Effector memory CD4-positive, alpha-beta T cell (primary cell): ENCODE measurements at places on chromosomes 16 and 17.

DNA sequence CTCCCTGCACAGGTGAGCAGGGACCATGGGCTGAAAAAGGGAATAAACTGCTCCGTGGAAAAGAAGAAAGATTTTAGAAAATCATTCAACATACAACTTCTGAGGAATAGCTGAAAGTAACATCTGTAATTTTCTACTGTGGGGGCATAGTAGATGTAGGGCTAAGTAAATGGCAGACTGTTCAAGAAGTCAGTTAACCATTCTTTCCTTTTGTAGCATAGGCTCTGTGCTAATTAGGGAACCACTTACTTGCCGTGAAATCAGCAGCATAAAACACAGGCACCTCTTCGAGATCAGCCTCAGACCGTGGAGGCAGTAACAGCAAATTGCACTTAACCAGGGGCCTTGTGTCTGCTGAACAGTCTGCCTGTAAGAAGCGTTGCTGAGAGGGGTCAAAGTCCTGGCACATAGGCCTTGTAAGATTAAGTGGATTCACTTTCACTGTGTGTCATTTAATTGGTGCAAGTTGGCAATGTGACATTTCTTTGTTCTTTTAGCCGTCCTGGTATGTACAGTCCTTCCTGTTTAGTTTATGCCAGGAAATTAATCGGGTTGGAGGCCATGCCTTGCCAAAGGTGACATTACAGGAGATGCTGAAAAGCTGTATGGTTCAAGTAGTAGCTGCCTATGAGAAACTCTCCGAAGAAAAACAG lies 10.4 kb downstream of the COG1 start:
- no peak for DNase-seq
- H3K4me1 ChIP-seq = peaks cover 11% of the 10 kb centered on the region
- H3K36me3 ChIP-seq = peaks cover 70% of the 10 kb centered on the region
- H3K27ac ChIP-seq = peak overlapping the region; percentile 9
- H3K27me3 ChIP-seq = no peaks in the 10 kb centered on the region

- H3K36me3 ChIP-seq = no peaks in the 10 kb centered on the region
- DNase-seq = no peak
- H3K4me1 ChIP-seq = no peaks in the 10 kb centered on the region
These were observed 19.2 kb downstream of the SDK2 start for GRCh38 chr17:73625006-73625405.

DNA sequence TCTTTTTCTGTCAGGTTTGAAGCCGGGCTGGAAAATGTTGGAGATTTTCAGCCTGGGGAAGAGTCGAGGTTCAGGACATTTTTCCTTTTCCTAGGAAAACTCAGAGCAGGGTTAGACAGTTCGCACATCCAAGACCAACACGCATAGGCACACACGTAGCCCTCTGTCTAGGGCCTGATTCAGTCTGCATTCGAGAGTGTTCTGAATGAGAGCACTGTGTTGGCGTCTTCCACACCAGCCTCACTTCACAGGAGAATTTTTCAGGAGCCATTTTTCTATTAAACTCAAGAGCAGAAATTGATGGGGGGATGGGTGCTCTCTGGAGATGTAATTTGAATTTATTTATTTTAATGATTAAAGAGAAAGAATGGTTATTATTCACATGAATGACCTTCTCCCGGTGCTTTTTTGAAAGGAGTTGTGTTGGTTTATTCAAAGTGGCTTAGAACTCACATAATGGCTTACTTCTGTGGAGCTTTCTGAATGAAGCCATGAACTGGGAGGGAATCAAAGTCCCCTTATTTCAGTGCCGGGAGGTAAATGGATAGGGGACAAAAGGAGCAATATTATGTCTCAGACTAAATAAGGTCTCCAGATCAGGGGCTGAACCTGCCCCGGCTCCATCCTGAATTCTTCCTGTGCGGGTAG lies 194.3 kb downstream of the CCDC182 start:
- no peak for DNase-seq
- H3K36me3 ChIP-seq = no peaks in the 10 kb centered on the region
- no peaks in the 10 kb centered on the region for H3K27me3 ChIP-seq
- H3K4me3 ChIP-seq = no peak overlapping the region
- H3K4me1 ChIP-seq = no peaks in the 10 kb centered on the region

- H3K36me3 ChIP-seq = no peaks in the 10 kb centered on the region
- H3K4me1 ChIP-seq = no peaks in the 10 kb centered on the region
These were observed 223.5 kb downstream of the CYB561 start for GRCh38 chr17:63222655-63223054.

DNA sequence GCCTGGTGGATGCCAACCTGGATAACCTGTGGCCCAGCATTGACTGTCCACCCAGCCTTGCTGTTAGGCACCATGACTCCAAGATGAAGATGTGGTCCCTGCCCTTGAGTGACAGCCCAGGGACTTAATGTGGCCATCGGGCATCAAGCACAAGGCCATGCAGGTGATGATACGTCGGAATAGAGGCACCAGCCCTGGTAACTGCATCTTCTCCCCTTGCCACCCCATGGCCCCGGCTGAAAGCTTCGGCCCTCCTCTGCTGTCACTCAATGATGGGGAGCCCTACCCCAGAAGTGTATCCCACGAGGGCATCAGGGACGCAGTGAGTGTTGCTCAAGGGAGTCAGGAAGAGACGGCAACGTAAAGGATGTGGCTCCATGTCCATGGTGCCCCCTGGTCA lies 2.0 kb downstream of the NT5C start:
- peaks cover 8% of the 10 kb centered on the region for H3K36me3 ChIP-seq
- H3K27ac ChIP-seq = no peak overlapping the region
- H3K4me1 ChIP-seq = peaks cover 26% of the 10 kb centered on the region

GRCh38 chr17:77049440-77049839 lies 91.3 kb upstream of the SEC14L1 start:
- DNase-seq = no peak
- no peak overlapping the region for H3K4me3 ChIP-seq
- no peaks in the 10 kb centered on the region for H3K4me1 ChIP-seq
- H3K36me3 ChIP-seq = no peaks in the 10 kb centered on the region

GRCh38 chr17:73103641-73104335 lies 11.3 kb upstream of the SLC39A11 start:
- H3K4me3 ChIP-seq = no peak overlapping the region
- H3K27me3 ChIP-seq = no peaks in the 10 kb centered on the region
- no peaks in the 10 kb centered on the region for H3K4me1 ChIP-seq
- H3K36me3 ChIP-seq = no peaks in the 10 kb centered on the region

GRCh38 chr17:6496640-6497441 lies 52.6 kb downstream of the PIMREG start:
- H3K4me1 ChIP-seq = no peaks in the 10 kb centered on the region
- H3K27me3 ChIP-seq = no peaks in the 10 kb centered on the region
- DNase-seq = no peak
- H3K27ac ChIP-seq = no peak overlapping the region

DNA sequence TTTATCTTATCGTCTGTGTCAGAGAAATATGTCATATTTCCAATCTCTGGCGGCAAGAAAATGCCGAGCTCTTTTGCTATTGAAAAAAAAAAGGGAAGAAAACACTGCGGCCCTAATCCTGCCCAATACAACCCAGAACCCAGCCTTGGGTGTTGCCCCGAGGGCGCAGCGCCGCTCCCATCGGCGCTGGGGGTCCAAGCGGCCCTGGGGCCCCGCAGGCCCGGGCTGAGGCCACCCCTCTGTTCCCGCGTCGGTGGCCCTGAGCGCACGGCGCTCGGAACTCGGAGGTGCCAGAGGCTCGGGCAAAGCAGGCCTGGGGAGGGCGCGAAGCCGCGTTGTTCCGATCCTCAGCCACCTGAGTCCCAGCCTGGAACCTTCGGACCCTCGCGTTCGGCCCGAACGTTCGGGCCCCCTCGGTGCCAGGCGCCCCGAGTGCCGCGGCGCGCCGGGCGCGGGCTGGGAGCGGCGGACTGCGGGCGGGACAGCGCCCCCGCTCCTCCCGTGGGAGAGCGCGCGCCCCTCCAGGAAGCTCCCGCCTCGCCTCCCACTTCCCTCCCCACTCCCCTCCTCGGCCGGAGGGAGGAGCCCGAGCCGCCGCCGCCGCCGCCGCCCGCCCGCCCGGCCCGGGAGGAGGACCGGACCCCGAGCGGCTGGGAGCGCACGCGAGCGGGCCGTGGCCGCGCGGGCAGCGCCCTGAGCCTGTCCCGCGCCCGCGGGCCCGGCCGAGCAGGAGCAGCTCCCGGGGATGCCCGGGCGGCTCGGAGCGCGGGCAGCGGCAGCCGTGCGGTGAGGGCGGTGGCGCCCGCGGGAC lies at the start of gene CPNE2:
Gene CPNE2 (plus strand): TSS at position 609 of the 811 bp plus-strand sequence. CDS start 18,160 bp downstream, outside the sequence.
- H3K27ac ChIP-seq = no peak within 1 kb of the TSS
- peak within 1 kb of the TSS; percentile 57 for H3K4me3 ChIP-seq
- peaks cover 3% of the 10 kb centered on the region for H3K27me3 ChIP-seq
- H3K4me1 ChIP-seq = peaks cover 10% of the 10 kb centered on the region

DNA sequence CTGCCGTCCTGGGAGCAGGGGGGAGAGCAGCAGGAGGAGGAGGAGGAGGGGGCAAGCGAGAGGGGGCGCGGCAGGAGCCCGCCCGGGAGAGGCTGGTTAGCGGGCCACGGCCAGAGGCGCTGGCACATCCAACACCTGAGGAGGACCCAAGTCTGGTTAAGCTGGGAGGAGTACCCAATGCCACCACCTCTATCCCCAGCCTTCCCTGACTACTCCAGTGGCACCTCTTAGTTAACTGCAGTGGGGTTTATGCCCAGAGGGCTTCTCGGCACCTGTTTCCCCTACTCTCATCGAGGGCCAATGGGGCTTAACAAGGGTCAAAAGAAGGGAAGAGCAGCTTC lies 5.6 kb downstream of the PHOSPHO1 start:
- no peak overlapping the region for H3K27ac ChIP-seq
- DNase-seq = no peak
- no peaks in the 10 kb centered on the region for H3K36me3 ChIP-seq
- H3K4me3 ChIP-seq = peak overlapping the region; percentile 40
- peaks cover 9% of the 10 kb centered on the region for H3K27me3 ChIP-seq
- peaks cover 27% of the 10 kb centered on the region for H3K4me1 ChIP-seq

- no peak overlapping the region for H3K4me3 ChIP-seq
- peaks cover 37% of the 10 kb centered on the region for H3K36me3 ChIP-seq
- no peaks in the 10 kb centered on the region for H3K4me1 ChIP-seq
- H3K27me3 ChIP-seq = no peaks in the 10 kb centered on the region
These were observed 26.3 kb downstream of the TXNDC11 start for GRCh38 chr16:11716336-11716735.

DNA sequence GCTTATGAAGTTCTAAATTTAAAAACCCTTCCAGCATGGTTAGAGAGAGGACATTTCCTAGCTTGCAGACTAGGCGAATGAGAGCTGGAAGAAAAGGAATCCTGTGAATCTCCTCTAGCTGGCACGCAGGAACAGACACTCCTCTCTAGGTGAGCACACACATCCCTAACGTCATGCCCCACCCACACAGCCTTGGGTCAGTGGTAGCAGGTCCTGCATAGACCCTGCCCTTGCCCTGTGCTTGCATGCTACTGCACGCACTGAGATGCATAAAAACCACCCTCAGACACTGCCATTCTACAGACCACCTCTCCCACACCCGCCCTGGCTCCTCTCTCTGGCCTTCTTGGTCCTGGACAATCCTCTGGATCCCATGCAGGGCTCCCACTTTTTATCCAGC lies 23.5 kb downstream of the CES1 start:
- DNase-seq = no peak
- H3K36me3 ChIP-seq = no peaks in the 10 kb centered on the region
- H3K4me3 ChIP-seq = no peak overlapping the region
- H3K27ac ChIP-seq = no peak overlapping the region
- H3K27me3 ChIP-seq = no peaks in the 10 kb centered on the region
- no peaks in the 10 kb centered on the region for H3K4me1 ChIP-seq

GRCh38 chr16:27268376-27269299 lies at the start of gene NSMCE1:
TSS of gene NSMCE1 (minus strand) at chr16:27268772. CDS start at chr16:27257570, 11,202 bp downstream.
- H3K4me3 ChIP-seq = peak within 1 kb of the TSS; percentile 64
- no peaks in the 10 kb centered on the region for H3K27me3 ChIP-seq
- peaks cover 12% of the 10 kb centered on the region for H3K4me1 ChIP-seq
- no peaks in the 10 kb centered on the region for H3K36me3 ChIP-seq
- H3K27ac ChIP-seq = peak within 1 kb of the TSS; percentile 82

- no peaks in the 10 kb centered on the region for H3K27me3 ChIP-seq
- H3K4me3 ChIP-seq = no peak overlapping the region
- no peak for DNase-seq
- H3K27ac ChIP-seq = no peak overlapping the region
- H3K4me1 ChIP-seq = no peaks in the 10 kb centered on the region
These were observed 7.2 kb upstream of the MYCBPAP start for GRCh38 chr17:50501054-50501453.

DNA sequence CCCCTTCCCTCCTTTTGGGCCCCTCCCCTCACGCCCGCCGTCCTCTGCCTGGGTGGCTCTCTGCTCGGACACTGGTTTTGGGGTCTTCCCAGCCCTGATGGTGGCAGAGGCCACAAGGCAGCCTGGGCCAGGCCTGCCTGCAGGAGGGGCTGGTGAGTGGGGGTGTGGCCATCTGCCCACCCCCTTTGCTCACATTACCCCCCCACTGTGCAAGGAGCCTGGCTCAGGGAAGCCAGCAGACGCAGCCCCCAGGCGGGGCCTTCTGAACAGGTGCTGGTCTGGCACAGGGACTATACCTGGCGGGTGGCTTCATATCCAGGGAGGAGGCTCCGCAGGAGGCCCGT lies 10.7 kb upstream of the ZFPM1 start:
- H3K27me3 ChIP-seq = no peaks in the 10 kb centered on the region
- no peaks in the 10 kb centered on the region for H3K36me3 ChIP-seq
- no peak overlapping the region for H3K27ac ChIP-seq

DNA sequence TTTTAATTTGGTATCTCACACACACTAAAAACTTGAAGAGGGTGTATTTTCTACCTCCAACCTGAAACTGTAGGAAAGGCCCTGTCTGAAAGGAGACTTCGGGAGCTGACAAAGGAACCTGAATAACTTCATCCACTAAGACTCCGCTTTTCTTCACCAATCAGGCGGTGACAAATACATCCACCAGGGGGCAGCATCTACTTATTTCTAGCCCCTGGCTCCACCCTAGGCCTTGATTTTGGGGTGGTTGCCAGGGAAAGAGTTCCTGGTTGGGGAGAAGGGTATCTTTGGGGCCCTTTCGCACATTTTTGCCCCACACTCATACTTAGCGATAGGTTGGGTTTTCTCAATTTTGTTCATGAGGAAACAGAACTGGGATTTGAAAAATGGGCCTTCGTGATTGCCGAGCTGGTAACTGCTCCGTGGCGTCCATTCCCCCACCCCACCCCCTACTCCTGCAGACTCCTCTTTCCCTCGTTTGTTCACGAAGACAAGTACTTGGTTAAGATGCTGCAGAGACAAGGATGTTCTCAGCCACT lies 4.8 kb upstream of the ARL4D start:
- no peaks in the 10 kb centered on the region for H3K27me3 ChIP-seq
- peak; percentile 78 for DNase-seq
- no peak overlapping the region for H3K27ac ChIP-seq
- no peak overlapping the region for H3K4me3 ChIP-seq
- H3K36me3 ChIP-seq = no peaks in the 10 kb centered on the region
- H3K4me1 ChIP-seq = peaks cover 8% of the 10 kb centered on the region

GRCh38 chr17:66270106-66270505 lies 32.3 kb upstream of the PRKCA start:
- no peak overlapping the region for H3K27ac ChIP-seq
- no peak for DNase-seq
- no peak overlapping the region for H3K4me3 ChIP-seq
- no peaks in the 10 kb centered on the region for H3K4me1 ChIP-seq

GRCh38 chr16:69112285-69113129 lies 7.1 kb downstream of the HAS3 start:
- H3K4me1 ChIP-seq = peaks cover 3% of the 10 kb centered on the region
- no peak overlapping the region for H3K27ac ChIP-seq
- peaks cover 21% of the 10 kb centered on the region for H3K36me3 ChIP-seq
- peak; percentile 23 for DNase-seq
- no peak overlapping the region for H3K4me3 ChIP-seq
- H3K27me3 ChIP-seq = peaks cover 7% of the 10 kb centered on the region

GRCh38 chr17:47286198-47286914 lies 32.7 kb downstream of the ITGB3 start:
- no peaks in the 10 kb centered on the region for H3K4me1 ChIP-seq
- H3K36me3 ChIP-seq = no peaks in the 10 kb centered on the region
- no peaks in the 10 kb centered on the region for H3K27me3 ChIP-seq
- no peak overlapping the region for H3K27ac ChIP-seq

GRCh38 chr17:55634702-55635101 lies 88.0 kb downstream of the TMEM100 start:
- H3K4me3 ChIP-seq = no peak overlapping the region
- no peak for DNase-seq
- no peak overlapping the region for H3K27ac ChIP-seq
- H3K36me3 ChIP-seq = no peaks in the 10 kb centered on the region
